ENCODE measurements at places on chromosomes 2 and 18.

- peak; percentile 44 for DNase-seq
Measured at GRCh38 chr18:74631623-74632350, 34.1 kb downstream of the ZNF407 start.

DNA sequence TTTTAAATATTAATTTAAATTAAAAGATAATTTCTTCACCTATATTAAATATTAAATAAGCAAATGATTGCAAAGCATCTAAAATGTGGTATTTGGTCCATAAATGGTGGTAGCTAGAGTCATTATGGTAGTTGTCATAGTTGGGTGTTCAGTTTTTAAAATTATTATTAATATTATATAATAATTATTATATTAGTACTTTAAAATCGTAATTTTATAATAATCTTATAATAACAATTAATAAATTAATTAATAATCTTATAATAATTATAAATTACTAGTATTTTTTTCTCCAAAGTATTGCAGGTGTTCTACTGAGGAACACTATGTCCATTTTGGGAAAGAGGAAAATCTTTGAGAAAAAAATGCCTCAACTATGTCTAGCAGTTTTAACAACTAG is 835.5 kb upstream of the GCFC2 start:
- no peak for DNase-seq

GRCh38 chr2:64251497-64252250 is 107.5 kb upstream of the PELI1 start:
- DNase-seq, result no peak

DNA sequence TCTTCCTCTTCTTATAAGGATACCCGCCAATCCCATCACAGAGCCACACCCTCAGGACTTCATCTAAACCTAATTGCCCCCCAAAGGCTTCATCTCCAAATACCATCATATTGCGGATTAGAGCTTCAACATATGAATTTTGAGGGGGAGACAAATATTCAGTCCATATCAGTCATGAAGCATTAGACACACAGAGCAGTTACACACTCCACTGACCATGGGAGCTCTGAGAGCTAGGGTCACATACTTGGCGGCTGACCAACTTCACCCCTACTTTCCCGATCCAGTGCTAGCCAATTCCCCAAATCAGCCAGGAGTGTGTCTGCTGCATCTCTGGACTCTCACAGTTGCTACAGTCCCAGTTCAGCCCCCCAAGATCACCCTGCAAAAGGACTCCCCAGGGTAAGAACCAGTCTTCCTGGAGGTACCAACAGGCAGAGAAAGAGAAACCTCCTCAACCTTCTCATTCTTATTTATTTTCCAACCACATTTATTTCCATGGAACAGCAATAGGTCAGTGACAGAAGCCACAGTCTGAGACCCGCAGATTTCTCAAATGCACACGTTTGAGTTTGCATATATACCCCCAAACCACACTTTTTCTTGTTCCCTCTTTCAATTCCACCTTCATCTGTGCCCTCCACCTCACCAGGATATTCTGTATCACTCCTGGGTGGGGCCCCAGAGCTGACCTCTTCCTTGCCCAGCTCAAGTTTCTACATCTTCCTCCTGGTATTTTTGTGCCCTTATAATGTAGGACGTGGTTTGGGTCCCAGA is 33.3 kb downstream of the SPP2 start:
- no peak for DNase-seq

- DNase-seq, result peak; percentile 8
Measured at GRCh38 chr2:223674998-223675609, 72.9 kb upstream of the SCG2 start.

DNA sequence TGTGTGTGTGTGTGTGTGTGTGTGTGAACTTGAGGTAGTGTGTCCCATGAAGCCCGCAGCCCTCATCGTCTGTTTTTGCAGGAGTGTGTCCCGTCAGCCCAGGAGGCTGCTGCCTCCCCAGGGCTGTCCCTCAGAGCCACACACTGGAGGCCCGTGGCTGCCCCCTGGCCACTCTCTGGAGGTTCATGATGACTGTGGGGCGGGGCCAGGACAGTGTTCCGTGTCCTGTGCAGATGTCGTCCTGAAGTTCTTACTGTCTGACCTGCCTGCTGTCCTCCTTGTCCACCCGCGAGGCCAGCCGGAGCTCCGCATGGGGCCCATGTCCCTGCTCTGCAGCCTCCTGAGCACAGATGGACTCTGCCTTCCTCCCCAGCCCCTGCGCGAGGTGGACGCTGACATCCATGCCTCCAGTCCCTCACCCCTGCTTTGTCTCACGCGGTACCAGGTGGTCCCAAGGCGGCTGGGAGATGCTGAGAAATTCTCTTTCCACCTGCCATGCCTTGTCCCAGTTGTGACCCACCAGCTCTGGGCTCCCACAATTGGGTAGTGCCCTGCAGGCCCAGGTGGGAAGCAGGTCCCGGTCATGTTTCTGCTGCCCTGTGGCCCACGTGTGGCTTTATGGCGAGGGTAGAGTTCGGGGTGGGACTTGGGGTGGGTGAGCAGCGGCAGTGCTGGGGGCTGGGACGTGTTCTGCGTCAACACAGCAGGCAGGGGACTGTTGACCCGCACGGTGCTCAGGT is 92.8 kb downstream of the NFATC1 start:
- no peak for DNase-seq

DNA sequence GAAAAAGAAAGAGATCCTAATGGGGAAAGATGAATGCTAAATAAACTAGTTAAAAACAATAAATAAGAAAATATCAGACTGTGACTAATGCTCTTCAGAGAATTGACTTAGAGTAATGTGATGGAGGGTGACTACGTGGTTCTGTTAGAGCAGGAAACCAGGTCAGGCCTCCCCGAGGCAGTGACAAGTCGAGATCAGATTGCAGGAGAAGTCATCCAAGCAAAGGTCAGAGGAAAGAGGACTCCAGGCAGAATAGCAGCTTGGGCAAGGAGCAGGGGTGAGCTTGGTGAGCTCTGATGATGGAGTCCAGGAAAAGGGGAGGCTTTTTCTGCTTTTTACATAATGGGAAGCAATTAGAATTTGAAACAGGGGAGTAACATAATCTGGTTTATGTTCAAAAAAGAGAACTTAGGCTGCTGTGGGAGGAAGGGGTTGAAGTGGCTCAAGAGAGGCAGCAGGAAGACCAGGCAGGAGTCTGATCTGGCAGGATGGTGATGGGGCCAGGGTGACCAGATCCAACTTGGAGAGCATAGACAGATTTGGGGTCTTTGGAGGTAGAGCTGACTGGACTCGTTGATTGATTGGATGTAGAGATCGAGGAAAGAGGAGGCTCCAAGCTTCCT is 27.3 kb upstream of the ITGB6 start:
- peak; percentile 75 for DNase-seq

DNA sequence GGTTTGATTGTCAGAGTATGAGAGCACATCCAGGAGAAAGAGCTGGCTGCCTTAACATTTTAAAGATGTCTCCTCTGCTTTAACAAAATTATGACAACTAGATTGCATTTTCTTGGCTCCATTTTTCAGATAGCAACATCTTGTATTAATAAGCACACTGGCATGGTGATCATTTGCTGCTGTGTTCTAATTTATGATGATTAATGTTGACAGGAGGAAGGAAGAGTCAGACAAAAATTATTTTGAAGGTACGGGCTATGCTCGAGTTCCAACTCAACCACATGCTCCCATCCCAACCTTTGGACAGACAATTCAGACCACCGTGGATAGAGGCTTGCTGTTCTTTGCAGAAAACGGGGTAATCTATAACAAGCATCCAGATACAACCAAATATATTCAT is 98.2 kb upstream of the TTC39C start:
- no peak for DNase-seq

GRCh38 chr2:223681125-223681524 is 79.0 kb upstream of the SCG2 start:
- DNase-seq, result peak; percentile 18

DNA sequence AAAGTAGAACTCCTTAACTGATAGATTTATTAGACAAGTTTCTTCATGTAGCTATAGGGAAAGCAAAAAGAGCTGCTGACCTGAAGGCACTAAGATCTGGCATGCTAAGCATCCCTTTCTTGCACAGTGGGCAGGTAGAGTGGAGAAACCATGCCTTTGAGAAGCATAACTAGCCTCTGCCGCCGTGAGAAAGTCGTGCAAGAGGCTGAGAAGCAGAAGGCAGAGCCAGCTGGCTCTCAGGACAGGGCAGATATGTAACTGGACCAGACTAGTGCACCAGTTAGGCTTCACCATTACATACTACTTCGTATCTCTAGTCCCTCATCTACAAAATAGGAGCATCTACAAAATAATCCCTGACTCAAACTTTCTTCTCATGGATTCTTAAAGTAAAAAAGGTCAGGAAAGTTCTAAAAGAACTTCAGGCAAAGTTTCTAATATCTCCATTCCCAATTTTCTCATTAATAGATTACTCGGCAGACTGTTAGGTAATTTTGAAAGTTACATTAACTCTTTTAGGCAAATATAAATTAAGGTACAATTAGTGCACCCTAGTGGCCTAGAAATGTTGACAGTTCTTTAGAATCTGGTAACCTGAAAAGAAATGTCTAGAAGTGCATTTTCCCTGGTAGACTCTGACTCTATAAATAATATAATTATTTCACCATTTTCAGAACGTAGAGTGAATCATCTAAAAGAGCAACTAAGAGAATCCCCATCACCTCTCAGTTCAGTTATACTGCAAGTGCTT is 10.3 kb downstream of the ERBB4 start:
- DNase-seq, result no peak

- DNase-seq, result no peak
Measured at GRCh38 chr18:32114293-32114942, 22.7 kb downstream of the RNF138 start.

GRCh38 chr2:211359347-211359746 is 802.9 kb downstream of the CPS1 start:
- no peak for DNase-seq

DNA sequence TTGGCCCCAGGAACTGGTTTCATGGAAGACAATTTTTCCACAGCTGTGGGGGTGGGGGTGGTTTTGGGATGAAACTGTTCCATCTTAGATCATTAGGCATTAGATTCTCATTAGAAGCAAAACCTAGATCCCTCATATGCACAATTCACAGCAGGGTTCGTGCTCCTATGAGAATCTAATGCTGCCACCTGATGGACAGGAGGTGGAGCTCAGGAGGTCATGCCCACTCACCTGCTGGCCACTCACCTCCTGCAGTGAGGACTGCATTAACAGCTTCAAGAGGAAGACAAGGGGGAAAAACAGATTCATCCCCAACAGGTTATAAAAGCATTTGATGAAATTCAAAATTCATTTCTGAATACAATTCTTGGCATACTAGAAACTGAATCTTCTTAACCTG is 38.5 kb downstream of the THAP4 start:
- no peak for DNase-seq

DNA sequence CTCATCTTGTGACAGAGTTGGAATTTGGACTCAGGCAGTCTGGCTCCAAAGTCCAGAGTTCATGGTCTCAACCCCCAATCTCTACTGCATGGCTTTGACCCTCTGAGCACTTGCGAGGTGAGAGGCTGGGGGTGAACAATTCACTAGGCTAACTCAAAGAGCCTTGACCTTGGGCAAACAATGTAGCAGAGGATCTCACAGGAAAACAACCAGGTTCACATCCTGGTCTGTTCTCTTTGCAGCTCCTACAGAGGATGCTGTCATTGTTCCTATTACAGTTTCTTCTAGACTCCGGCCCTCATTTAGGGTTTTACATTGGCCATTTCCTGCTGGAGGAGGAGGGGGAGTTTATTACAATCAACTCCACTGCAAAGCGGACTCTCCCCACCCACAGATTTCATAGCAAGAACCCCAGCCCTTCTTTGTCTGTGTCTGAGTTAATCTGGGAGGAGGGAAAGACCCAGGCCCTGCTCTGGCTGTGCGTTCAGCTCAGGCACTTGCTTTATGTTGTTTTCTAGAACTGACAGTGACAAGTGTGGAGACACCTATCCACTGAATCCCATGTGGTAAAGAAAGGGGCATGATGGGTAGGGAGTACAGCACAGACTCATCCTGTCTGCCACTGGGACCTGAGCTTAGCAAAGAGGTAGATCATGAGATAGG is 101.6 kb downstream of the LBH start:
- DNase-seq, result no peak

GRCh38 chr2:27956888-27957287 is 66.4 kb downstream of the BABAM2 start:
- peak; percentile 57 for DNase-seq

DNA sequence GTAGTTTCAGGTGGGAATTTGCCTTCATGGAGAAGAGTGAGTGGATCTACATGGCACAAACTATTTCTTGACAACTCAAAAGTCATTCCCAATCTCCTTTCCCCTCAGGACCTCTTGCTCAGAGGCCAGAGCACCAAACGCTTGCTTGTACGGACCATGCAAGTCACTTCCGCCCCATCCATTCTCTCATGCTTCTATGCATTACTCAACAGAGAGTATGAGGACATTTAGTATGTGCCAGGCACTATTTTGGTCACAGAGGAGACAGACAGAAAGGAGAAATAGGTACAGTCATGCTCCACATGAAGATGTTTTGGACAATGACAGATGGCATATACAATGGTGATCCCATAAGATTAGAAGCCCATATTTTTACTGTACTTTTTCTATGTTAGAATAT is 117.5 kb downstream of the ACTR3 start:
- DNase-seq, result no peak

DNA sequence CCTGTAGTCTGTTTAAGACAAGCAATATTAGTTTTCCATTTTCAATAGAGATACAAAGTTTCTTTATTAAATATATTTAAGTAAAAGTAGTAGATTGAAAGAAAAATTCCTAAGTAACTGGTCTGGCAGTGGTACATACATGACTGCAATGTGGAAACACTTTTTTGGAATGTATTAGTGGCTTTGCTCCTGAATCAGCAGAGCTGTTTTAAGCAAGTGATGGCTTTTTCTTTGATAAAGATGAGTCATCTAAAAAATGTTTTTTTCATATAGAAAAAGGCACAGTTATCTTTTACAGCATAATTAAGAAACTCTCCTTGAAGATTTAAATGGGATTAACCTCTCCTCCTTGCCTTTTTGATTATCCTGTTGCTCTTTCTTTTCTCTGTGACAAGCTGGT is 34.9 kb downstream of the KDM3A start:
- peak; percentile 80 for DNase-seq

DNA sequence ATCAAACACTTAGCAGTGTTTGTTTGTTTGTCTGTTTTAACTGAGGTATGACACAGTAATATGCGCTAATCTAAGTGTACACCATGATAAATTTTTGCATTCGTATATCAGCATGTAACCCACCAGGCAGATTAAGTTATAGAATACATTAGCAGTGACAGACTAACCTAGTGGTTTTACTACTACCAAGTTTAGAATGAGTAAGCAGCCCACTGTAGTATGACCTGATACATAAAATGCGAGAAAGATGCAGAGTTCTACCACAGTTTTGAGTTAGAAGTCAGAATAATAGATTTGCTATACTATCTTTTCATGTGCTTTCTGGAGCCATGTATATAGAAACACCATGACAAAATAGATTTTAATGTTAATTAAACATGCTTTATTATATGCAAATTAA is 19.1 kb upstream of the MAP4K4 start:
- DNase-seq, result peak; percentile 42

DNA sequence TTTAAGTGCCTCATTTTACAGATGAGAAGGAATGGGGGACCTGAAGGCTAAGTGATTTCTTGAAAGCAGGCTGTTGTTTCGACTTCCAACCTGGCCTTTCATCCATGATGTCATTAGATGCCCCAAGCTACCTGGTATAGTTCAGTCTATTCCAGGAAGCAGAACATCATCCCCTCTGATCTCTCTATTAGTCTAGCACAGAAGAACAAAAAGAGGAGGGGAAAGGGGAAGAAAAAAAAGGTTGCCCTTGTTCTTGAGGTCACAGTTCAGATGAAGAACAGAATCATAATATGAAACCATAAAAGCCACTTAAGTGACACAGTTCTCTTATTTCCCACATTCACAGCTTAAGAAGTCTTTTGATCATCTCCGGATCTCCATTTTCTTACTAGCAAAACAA is 386.2 kb upstream of the HNRNPA3 start:
- no peak for DNase-seq

Data from astrocyte (in vitro differentiated cells and primary cell).